IPS DF 6.9 (cell line): ENCODE measurements at places on chromosomes 5 and 9.

- H3K36me3 ChIP-seq = no peaks in the 10 kb centered on the region
- no peak overlapping the region for H3K27ac ChIP-seq
- no peak for DNase-seq
- H3K4me1 ChIP-seq = no peaks in the 10 kb centered on the region
- no peak overlapping the region for H3K4me3 ChIP-seq
These were observed 440.8 kb upstream of the PIK3R1 start for GRCh38 chr5:67774786-67775185.

GRCh38 chr5:640461-641330 lies 28.6 kb downstream of the CEP72 start:
- H3K27ac ChIP-seq = no peak overlapping the region
- H3K4me3 ChIP-seq = no peak overlapping the region
- DNase-seq = no peak
- no peaks in the 10 kb centered on the region; the same call in 1 of the 2 replicates for H3K4me1 ChIP-seq

DNA sequence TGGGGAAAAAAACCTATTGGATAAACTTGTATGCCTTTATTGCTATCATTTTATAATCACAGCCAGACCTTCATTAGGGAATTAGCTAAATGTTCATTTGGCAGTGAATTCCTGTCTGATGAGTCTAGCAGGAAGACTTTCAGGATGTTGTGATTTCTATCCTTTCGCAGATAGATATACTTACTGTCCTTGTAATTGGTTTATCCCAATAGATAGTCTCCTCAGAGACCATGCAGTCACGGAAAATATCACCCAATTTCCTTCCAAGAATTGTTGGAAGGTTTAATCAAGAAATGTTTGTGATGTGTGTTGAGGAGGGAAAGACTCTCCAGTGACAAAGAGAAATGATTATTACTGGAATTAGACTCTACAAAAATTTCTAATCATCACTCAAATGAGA lies 1937.9 kb upstream of the WWC1 start:
- no peak overlapping the region for H3K4me3 ChIP-seq
- no peak overlapping the region for H3K27ac ChIP-seq
- DNase-seq = no peak
- H3K27me3 ChIP-seq = no peaks in the 10 kb centered on the region

GRCh38 chr9:92620845-92621244 lies 49.1 kb downstream of the IPPK start:
- H3K27me3 ChIP-seq = no peaks in the 10 kb centered on the region
- H3K4me3 ChIP-seq = no peak overlapping the region
- H3K27ac ChIP-seq = no peak overlapping the region
- H3K4me1 ChIP-seq = no peaks in the 10 kb centered on the region
- no peak for DNase-seq
- no peaks in the 10 kb centered on the region; the same call in 1 of the 2 replicates for H3K36me3 ChIP-seq

GRCh38 chr5:164721656-164722055 lies 1216.2 kb downstream of the MAT2B start:
- H3K4me1 ChIP-seq = no peaks in the 10 kb centered on the region
- H3K36me3 ChIP-seq = no peaks in the 10 kb centered on the region
- no peak overlapping the region for H3K27ac ChIP-seq

- no peaks in the 10 kb centered on the region for H3K27me3 ChIP-seq
- H3K4me1 ChIP-seq = peaks cover 4% of the 10 kb centered on the region; the same call in 1 of the 2 replicates
- H3K27ac ChIP-seq = no peak overlapping the region
- no peak for DNase-seq
These were observed 2.8 kb downstream of the LCN15 start for GRCh38 chr9:136761545-136761981.

GRCh38 chr5:56746553-56747339 lies 68.6 kb upstream of the MAP3K1 start:
- no peaks in the 10 kb centered on the region for H3K36me3 ChIP-seq
- no peaks in the 10 kb centered on the region for H3K27me3 ChIP-seq
- H3K27ac ChIP-seq = no peak overlapping the region
- no peaks in the 10 kb centered on the region for H3K4me1 ChIP-seq
- no peak overlapping the region for H3K4me3 ChIP-seq

GRCh38 chr5:421287-421880 lies 21.6 kb upstream of the EXOC3 start:
- no peaks in the 10 kb centered on the region for H3K27me3 ChIP-seq
- H3K27ac ChIP-seq = no peak overlapping the region
- H3K4me3 ChIP-seq = no peak overlapping the region
- DNase-seq = no peak
- no peaks in the 10 kb centered on the region for H3K36me3 ChIP-seq

DNA sequence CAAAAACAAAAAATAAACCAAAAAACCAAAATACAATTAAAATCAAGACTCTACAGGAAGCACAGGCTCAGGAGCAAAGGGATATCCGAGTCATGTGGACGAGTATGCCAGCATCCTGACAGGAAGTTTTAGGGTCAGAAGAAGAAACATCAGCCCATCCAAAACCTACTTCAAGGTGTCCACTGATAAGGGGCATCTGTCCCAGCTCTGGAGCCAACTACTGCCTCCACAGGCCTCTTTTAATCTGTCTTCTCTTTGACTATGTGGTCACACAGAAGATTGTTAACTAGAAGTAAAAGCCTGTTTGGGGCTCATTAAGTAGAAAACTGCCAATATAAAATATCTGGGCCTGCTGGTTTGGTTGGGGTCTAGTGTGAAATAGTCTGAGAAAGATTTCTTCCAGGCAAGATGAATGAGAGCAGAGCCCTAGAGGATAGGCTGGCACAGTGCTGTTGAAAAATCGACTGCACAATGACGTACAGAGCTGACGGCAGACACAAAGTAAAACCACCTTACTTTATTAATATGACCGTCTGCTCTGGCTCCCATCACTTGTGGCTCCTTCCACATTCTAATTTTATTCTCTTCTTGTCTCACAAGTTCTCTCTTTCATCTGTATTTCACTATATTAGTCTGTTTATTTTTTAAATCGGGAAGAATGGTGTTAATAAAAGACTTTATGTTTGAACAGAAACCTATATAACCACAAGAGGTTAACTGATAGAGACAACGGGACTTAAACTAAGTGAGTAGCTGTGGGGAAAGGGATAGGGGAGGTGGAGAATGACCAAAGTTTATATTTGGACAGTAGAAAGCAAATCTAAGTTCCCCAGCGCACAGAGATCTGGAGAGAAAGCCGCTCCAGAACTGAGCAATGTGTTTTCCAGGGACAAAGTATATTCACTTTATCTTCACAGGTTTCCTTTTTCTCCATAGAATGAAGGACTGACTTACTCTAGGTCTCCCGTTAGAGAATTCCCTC lies 22.9 kb upstream of the MSH3 start:
- no peak overlapping the region for H3K4me3 ChIP-seq
- no peaks in the 10 kb centered on the region for H3K27me3 ChIP-seq
- no peaks in the 10 kb centered on the region for H3K4me1 ChIP-seq

- no peak overlapping the region for H3K4me3 ChIP-seq
- no peaks in the 10 kb centered on the region for H3K36me3 ChIP-seq
- no peak overlapping the region for H3K27ac ChIP-seq
These were observed 270.8 kb downstream of the KDM4C start for GRCh38 chr9:7028591-7028990.

DNA sequence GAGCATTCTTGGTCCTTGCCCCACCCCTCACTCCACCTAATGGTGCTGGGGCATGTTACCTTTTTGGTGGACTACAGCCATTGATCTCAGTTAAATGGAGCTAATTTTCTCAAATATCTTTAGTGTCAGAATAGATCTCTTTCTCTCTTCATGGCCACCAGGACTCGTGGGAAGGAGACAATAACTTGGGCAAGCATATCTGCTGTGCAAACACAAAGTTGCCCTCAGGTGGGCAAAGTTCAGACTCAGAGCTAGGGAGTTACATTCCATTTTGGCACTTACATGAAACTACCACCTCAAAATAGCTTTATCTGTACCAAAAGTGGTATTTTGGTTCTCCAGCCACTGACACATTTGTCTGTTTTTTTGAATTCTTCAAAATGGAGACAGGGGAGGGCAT lies 671.9 kb upstream of the KLF4 start:
- no peaks in the 10 kb centered on the region for H3K36me3 ChIP-seq
- H3K4me3 ChIP-seq = no peak overlapping the region
- H3K27ac ChIP-seq = no peak overlapping the region
- no peak for DNase-seq
- H3K4me1 ChIP-seq = no peaks in the 10 kb centered on the region

DNA sequence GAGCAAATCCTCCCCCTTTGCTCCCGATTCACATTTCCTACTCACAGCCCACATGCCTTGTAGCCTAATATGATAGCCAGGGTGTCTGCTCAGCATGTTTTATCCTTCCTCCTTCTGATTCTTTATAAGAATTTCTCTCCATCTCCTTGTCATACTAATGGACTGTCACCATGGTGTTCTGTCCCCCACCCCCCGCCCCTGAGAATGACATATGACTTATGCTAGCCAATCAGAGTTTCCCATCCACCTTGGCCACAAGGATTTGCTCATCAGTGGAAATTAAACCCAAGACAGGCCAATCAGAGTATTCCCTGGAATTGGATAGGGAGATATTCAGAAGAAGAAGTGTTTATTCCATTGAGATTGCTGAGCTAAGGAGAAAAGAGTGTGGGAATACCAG lies 16.0 kb downstream of the ABLIM3 start:
- H3K36me3 ChIP-seq = no peaks in the 10 kb centered on the region
- no peak overlapping the region for H3K4me3 ChIP-seq
- no peaks in the 10 kb centered on the region for H3K27me3 ChIP-seq
- DNase-seq = no peak
- no peaks in the 10 kb centered on the region for H3K4me1 ChIP-seq
- no peak overlapping the region for H3K27ac ChIP-seq

- peaks cover 4% of the 10 kb centered on the region; the same call in 1 of the 2 replicates for H3K36me3 ChIP-seq
- no peak for DNase-seq
- no peak overlapping the region for H3K4me3 ChIP-seq
- H3K4me1 ChIP-seq = no peaks in the 10 kb centered on the region
These were observed 56.0 kb downstream of the ZFR start for GRCh38 chr5:32388432-32389129.

- no peak for DNase-seq
- 0 out of 2 replicates have a peak, but pooled peaks cover 1% of the 10 kb centered on the region for H3K27me3 ChIP-seq
- peak overlapping the region; percentile 69; the same call in 1 of the 2 replicates for H3K4me3 ChIP-seq
- no peaks in the 10 kb centered on the region for H3K36me3 ChIP-seq
- no peak overlapping the region for H3K27ac ChIP-seq
These were observed 524 bp downstream of the PRR7 start for GRCh38 chr5:177447066-177447610.

GRCh38 chr9:38422555-38423260 lies 1.5 kb downstream of the IGFBPL1 start:
- peaks cover 7% of the 10 kb centered on the region for H3K4me1 ChIP-seq
- no peak overlapping the region for H3K27ac ChIP-seq
- H3K27me3 ChIP-seq = peaks cover 12% of the 10 kb centered on the region; the same call in 1 of the 2 replicates
- H3K36me3 ChIP-seq = no peaks in the 10 kb centered on the region
- no peak overlapping the region for H3K4me3 ChIP-seq
- no peak for DNase-seq

DNA sequence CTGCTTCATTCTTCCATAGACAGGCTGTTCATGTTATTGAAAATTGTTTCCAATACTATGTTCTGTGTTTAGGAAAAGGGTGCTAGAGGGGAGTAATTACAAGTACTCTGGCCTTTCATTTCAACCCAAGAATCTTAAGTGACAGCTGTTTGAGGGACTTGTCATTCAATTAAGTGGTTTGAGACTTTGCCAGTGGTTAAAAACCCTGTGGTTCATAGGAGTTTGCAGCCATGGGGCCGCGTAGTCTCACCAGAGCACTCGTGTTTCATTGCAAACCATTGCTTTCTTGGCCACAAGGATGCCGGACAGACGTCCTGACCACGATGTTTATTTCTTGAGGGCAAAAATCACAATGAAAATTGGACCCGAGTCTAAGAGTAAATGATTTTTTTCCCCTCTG lies 248.8 kb downstream of the NNT start:
- H3K4me1 ChIP-seq = no peaks in the 10 kb centered on the region
- DNase-seq = no peak
- no peaks in the 10 kb centered on the region for H3K27me3 ChIP-seq

DNA sequence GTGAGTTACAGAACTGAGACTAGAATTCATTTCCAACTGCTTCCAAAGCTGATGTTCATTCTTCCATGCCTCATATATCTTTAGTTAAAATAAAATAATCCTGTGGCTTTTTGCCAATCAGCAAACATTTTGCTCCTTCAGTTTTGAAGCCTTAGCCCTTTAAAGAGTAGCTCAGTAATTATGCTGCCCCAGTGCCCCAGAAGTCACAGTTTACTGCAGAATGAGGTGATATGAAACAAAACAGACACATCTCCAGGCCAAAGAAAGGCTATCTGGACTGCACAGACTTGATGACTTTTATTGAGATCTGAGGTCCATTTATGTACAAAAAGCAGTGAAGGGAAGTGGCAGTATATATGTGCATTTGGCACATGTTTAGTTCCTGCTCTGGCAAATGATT lies 285.8 kb upstream of the ZNF462 start:
- H3K36me3 ChIP-seq = no peaks in the 10 kb centered on the region
- H3K27me3 ChIP-seq = no peaks in the 10 kb centered on the region
- no peak overlapping the region for H3K27ac ChIP-seq
- no peak overlapping the region for H3K4me3 ChIP-seq

DNA sequence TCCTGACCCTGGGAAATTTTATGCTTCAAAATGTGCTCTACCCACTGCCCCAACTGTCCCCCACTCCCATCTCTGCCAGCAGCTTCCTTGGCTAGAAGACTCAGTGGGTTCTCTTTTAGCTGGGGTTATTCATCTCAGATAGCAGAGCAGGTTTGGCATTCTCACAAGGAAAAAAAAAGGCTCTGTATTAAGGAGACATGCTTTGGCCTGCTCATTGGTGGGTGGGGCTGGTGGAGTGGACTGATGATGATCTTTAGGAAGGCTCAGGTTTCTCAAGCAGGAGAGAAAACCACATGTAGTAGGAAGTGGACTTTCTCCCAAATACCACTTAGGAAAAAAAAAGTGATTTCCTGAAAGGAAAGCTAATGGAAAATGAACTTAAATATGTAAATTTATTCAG lies 279.2 kb upstream of the ZNF462 start:
- H3K4me3 ChIP-seq = no peak overlapping the region
- H3K4me1 ChIP-seq = no peaks in the 10 kb centered on the region
- no peak for DNase-seq
- H3K36me3 ChIP-seq = no peaks in the 10 kb centered on the region
- H3K27ac ChIP-seq = no peak overlapping the region
- H3K27me3 ChIP-seq = no peaks in the 10 kb centered on the region

- no peak overlapping the region for H3K27ac ChIP-seq
- H3K4me1 ChIP-seq = no peaks in the 10 kb centered on the region
- no peaks in the 10 kb centered on the region for H3K27me3 ChIP-seq
- H3K36me3 ChIP-seq = no peaks in the 10 kb centered on the region
These were observed 241.7 kb downstream of the EBF1 start for GRCh38 chr5:158857976-158858375.

GRCh38 chr5:2502970-2503594 lies 248.4 kb downstream of the IRX2 start:
- no peaks in the 10 kb centered on the region for H3K36me3 ChIP-seq
- no peak overlapping the region for H3K27ac ChIP-seq
- no peaks in the 10 kb centered on the region for H3K27me3 ChIP-seq
- no peaks in the 10 kb centered on the region for H3K4me1 ChIP-seq
- no peak overlapping the region for H3K4me3 ChIP-seq

DNA sequence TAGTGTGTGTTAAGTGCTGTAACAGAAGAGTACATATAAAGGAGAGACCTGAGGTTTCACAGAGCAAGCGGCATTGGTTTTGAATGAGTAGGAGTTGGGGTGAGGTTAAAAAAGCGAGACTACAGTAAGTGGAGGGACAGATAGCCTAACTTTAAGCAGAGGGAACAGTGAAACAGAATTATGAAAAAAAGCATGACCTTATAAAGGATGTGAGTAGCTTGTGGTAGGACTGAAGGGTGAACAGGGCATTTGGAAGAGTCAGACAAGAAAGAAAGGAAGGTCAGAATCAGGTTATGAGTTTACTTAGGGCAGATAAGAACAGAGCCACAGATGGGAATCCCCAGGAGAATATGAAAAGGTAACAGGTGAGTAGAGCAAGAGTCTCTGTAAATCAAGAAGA lies 22.5 kb downstream of the MSANTD3 start:
- no peak for DNase-seq
- no peaks in the 10 kb centered on the region for H3K27me3 ChIP-seq
- H3K36me3 ChIP-seq = peaks cover 3% of the 10 kb centered on the region; the same call in 1 of the 2 replicates
- no peak overlapping the region for H3K27ac ChIP-seq
